CMK (cell line): ENCODE measurements at places on chromosomes 12 and 14.

DNA sequence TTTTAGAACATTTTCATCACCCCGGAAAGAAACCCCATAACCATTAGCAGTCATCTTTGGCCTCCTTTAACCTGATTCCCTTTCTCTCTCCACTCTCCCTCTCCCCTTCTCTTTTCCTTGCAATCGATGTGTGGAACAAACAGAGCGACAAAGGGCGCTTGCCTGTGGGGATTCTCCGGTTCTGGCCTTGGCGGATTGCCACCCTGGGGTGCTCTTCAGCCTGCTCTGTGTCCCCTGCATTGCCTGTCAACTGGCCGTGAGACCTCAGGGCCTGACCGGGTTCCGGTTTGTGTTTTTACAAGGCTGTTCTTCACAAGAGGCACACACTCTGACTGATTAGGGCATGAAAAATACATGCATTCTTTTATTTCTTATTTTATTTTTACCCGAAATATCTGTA lies 27.8 kb downstream of the LRTM2 start:
- no peak for DNase-seq

DNA sequence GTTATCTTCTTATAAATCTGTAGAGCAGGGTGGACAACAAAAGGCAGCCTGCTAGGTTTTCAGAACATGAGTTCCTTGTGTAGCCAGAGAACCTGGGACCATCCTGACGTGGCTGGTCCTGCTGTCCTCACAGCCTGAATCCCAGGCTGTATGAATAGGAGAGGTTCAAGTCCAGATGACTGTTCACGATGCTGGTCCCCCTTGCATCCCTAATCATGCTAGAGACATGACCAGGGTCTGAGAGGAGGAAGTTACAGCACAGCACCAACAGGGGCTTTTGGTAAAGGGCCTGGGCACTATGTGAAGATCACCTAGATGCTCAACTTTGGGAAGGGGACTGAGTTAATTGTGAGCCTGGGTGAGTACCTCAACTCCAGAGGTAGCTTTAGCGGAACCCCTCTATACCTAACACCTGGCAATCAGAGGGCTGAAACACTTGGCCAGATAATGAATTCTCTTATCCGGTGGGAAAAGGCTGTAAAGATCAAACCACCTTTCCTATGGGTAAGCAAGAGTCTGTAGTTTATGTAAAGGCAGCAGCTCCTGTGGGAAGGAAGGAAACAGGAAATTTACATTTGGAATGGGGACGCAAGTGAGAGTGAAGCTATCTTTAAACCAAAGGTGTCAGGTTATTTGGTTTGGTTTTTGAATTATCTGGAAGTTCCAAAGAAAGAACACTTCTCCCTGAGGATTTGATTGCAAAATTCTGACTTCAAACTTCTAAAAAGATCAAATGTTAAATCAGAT lies 112.8 kb downstream of the DAD1 start:
- DNase-seq, result no peak

GRCh38 chr12:71075743-71076142 lies 82.1 kb downstream of the TSPAN8 start:
- no peak for DNase-seq

DNA sequence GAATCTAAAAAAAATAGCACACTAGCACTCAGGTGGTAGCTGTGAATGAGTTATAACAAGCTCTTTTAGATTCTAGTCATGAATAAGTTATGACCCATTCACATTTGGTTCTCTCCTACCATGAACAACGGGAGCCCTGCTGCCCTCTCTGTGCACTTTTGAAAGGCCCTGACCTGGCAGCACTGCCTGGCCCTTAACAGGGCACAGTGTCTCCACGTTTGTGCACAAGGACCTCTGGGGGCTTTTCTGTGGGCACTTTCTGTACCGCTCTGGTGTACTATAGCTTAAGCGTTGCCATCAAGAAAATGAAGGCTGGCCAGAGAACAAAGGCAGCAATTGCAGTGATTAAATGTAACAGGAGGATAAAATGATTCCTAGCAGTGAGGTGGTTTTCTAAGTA lies 21.2 kb downstream of the CCDC92 start:
- DNase-seq, result no peak

DNA sequence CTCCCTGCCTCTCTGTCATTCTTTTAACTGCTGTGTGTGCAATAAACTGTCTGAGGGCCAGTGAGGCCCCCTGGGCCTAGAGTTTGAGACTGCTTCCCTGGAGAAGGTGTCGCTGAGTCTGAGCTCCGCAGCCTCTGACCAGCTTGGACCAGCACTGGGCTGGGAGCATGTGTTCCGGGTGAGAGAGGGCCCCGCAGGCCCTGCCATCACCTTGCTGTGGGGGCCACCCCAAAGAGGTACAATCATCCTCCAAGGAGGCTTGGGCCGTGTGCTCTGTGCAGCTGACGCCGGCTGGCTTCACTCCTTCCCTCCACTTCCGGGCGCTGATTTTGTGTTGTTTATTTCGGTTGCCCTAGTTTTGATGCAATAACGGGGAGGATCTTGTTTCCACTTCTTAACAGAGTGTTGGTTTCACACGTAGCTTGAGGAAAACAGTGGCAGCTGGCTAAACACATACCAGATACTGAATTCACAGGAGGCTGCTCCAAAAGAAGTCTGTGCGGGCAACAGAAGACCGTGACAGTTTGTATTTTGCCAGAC lies 121.6 kb downstream of the TMEM132C start:
- DNase-seq, result no peak

- no peak for DNase-seq
These were observed 617.5 kb downstream of the VRK1 start for GRCh38 chr14:97414718-97415098.

DNA sequence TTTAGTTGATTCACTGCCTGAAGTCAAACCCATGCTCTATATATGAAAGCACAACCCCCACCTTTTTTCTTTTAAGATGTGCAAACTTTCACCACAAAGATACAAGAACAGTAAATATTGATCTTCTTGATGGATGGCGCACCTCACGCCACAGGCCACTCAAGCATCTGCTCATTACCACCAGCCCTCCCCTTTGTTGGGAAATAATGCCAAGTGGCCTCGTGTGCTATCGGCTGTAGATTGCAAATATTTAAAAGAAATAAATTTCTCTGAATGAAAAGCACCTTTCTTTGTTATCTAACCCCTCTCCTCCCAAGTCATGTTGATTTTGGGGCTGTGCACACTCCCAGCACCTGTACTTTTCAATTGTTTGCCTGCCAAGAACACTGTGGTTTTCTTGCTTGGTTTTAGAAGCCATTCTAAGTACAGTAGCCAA lies 122.7 kb downstream of the C12orf42 start:
- no peak for DNase-seq

- DNase-seq, result no peak
These were observed 2.4 kb upstream of the PAX9 start for GRCh38 chr14:36659010-36659821.

DNA sequence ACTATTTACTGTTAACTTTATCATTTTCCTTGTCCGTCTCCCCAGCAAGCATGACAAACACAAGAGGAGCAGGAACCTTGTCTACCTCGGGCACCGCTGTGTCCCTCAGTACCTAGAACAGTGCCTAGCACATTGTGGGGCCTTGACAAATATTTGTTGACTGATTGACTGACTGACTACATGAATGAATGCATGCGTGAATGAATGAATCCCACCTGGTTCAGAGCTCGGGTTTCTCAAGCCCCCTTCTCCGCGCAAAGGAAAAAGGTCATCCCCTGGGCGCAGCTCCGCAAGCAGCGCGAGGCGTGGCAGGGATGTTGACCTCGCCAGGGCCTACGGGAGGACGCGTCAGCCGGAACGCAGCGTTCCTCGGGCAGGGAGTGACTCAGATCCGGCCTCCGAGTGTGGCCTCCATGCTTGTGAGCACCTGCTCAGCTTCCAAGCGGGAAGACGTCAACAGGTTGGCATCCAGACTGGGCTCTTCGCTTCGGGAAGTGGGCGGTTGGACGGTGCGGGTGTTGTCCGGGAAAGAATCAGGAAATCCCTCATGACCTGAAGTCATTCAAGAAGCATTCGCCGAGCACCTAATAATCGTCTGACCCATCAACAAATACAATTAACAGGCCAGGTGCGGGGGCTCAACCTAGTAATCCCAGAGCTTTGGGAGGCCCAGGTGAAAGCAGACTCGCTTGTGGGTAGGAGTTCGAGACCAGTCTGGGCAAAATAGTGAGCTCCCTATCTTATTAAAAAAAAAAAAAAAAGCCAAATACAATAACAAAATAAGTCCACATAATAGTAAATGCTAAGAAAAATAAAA lies 13.9 kb upstream of the UBC start:
- no peak for DNase-seq

DNA sequence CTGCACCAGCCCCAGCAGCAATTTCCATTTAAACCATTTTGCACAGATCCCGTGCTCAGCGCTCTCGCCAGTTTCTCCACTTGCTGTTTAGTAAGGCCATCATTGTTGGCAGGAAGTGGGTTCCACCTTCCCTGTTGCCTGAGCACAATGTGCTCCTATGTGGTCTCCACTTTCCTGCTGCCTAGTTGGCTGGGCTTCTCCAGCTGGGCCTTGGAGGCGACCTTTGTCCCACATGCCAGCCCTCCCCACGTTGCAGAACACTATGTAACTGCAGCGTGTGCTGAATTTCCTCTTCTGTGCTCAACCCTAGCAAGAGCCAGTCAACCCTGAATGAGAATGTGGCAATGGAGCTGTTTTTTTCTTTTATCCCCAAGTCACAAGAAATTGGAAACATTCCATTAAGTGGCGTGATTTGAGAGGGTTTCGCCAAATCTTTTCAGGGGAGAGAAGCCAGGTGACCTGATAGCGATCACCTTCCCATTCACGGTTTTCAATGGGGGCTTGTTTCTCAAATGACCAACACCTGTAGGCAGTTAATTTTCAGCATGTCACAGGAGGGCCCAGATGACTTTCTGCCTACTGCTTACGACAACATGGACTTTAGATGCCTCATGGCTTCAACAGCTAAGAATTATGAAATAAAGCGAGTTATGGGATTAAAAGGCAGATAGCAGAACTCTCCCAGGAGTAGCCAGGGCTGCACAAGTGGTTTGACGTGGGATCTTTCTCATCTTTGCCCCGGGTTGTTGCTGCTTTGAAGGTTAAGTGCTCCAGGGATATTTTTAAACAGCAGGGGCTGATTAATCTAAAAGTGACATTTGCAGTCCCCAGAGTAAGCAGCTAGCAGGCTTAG lies at the start of gene ACACB:
Gene ACACB, plus strand, starts transcription at position 830 of the 853 bp plus-strand sequence. CDS start 22,819 bp downstream, outside the sequence.
- no peak for DNase-seq

DNA sequence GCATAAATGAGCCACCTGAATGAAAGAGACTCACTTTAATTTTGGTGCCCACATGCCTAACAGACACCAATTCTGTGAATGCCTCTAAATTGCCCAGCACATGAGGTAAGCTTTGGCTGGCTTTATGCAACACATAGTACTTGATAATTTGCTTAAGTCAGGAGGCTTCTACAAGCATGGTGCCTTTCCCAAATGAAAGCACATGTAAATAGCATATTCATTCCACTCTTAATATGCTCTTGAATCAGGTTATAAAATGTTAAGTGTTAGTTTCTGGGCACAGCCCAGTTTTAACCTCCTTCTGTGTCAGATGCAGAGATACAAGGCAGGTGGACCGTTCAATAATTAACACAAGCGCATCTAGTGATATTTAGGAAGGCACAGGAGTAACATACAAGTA lies 15.6 kb downstream of the TMCC3 start:
- no peak for DNase-seq

DNA sequence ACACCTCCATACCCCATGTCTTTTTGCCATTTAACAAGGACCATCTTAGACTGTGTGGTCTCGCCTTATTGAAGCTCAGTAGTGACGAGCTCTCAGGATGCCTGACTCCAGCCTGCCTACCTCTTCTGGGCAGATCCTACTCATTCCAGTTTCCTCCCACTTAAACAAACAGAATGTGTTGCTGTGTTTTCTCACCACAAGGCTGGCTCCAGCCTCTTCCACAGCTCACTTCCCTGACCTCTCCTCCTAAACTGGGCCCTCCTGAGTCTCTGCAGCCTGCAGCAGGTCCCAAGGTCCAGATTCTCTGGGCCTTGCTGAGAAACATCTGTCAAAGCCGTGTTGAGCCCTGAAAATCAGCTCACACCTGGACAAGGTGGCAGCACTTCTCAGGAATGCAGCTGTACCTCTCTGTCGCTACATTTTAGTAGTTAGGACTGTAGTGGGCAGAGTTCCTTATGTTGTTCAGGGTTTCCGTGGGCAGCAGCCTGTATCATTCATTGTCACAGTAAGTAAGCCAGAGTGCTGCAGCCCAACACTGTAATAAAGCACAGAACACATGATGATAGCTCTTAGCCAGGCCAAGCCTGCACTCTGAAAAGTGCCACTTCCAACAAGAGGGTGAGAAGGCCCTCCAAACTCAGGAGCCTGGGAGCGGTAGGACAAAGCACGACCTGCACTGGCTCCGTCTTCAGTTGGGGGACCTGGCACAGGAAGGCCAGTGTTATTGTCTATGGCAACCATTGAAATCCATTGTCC lies 68.5 kb downstream of the NKX2-1 start:
- DNase-seq, result no peak

- no peak for DNase-seq
These were observed 87.3 kb downstream of the SLC41A2 start for GRCh38 chr12:104870797-104871196.

- no peak for DNase-seq
These were observed 135.4 kb upstream of the CLEC14A start for GRCh38 chr14:38391334-38391733.

DNA sequence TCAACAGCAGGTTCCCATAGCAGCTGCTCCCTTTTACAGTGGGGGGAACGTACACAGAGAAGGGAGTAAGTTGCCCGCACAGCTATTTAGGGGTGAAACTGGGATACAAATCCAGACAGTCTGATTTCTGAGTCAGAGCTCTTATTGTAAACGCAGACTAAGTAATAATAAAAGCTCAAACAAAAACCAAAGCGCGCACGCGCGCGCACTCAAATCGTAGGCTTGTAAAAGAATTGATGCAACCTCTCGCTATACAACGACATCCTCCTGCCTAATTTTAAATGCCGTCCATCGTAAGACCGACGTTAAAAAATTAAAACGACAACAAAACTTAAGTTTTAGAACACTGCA lies 747 bp upstream of the DACT1 start:
- DNase-seq, result no peak

DNA sequence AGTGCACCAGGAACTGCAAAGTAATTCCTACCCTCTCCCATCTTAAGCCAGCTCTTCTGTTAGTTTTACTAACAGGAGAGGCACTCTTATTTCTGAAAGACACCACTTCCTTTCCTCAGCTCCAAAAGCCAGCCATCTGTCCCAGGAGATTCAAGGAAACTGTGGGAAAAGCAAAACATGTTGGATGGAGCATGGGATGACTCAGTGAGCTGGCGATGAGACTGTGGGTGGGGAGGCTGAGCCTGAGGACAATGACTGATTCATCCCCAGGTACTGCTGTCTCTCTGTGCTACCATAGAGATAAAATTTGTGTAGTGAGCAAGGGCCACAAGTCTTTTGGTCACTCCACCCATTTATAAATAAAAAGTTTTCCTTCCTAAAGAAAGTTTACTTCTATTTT lies 141.4 kb downstream of the MYRFL start:
- no peak for DNase-seq
